ENCODE measurements at places on chromosomes 7 and 10.

DNA sequence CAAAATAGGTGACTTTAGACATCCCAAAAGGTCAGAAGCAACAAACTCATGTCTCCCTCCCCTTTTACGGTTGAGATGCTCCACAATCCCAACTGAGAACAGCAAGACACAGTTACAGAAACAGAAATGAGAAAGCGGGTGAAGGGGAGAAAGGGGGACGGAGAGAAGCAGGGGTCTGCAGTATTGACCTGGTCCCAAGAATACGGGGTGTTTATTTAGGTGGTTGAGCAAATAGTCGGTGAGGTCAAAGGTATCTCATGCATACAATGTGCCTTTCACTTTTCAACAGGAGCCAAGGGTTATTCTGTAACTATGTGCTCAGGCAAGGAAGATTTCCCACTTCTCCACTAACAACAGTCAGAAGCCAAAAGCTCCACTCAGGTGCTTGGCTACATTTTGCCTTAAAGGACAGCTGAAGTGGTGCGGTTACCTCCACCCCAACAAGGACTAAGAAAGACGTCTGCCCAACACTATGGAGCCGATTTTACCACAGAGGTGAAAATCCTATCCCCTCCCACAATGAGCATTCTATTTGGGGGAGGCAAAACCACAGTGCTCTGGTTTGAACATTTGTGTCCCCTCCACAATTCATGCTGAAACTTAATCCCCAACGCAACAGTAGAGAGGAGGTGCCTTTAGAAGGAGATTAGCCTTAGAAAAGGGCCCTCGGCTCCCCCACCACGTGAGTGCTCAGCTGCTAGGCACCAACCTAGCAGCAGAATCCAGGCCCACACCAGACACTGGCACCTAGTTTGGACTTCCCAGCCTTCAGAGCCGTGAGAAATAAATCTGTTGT is 77.9 kb downstream of the PARD3 start:
- no peak for DNase-seq

GRCh38 chr7:142263598-142264380 is 5.9 kb upstream of the PRSS58 start:
- DNase-seq = no peak

GRCh38 chr7:43674559-43675436 is 54.5 kb downstream of the COA1 start:
- DNase-seq = no peak

DNA sequence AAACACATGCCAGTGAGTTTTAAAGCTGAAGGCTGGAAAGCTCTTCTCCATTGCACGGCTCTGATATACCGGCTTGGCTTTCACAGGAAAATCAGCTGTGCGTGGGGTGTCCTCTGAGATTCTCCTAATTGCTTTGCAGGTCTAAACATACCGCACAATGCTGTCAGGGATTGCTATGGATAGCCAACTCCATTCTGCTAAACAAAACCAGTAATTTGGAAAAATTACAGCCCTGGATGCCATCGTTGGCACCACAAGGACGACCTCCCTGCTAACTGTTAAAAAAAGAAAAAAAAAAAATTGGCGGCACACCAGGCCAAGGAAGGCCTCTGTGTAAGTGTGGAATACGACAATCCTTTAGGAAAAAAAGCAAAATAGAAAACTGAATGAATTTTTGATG is 118.6 kb upstream of the ADARB2 start:
- no peak for DNase-seq

DNA sequence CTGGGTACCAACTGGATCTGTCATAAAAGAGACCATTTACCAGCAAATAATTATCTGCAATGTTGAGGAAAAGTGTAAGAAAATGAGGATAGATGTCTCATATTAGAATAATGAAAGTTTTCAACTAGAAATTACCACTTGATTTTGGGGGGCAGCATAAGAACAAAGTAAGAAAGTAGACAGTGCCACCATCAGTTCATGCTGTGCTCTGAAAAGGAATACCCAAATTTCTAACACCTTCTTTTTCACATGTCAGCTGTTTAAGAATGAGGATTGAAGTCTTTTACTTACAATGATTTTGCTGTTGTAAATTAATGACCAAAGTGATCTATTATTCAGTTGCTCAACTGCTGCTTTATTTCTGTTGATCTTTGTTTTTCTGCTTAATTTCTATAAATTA is 578.3 kb downstream of the ETV1 start:
- no peak for DNase-seq

GRCh38 chr10:14543046-14543903 is 212.6 kb upstream of the FRMD4A start:
- DNase-seq = no peak

GRCh38 chr10:126177417-126178030 is 210.8 kb downstream of the ADAM12 start:
- DNase-seq = no peak

DNA sequence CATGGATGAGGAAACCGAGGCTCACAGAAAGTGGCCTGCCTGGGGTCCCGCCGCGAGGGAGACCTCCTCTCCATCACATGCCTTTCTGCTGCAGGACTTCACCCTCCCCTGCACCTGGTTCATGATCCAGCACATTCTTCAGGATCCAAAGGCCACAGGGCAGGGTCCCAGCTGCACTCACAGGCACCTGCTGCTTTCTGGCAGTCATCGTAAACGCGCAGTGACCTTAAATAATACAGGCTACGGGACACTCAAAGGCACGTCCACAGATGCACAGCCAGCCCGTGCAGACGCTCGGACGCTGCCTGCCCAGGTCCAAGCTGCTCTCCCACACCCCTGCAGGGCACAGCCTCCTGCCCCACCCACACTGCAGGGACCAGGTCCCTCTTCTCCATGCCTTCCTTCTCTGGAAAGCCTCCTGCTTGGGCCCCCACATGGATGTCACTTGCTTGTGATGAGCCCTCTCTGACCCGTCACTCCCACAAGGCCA is 49.9 kb downstream of the CALML3 start:
- no peak for DNase-seq

- no peak for DNase-seq
Measured at GRCh38 chr10:124605001-124605370, 139.2 kb downstream of the FAM53B start.

DNA sequence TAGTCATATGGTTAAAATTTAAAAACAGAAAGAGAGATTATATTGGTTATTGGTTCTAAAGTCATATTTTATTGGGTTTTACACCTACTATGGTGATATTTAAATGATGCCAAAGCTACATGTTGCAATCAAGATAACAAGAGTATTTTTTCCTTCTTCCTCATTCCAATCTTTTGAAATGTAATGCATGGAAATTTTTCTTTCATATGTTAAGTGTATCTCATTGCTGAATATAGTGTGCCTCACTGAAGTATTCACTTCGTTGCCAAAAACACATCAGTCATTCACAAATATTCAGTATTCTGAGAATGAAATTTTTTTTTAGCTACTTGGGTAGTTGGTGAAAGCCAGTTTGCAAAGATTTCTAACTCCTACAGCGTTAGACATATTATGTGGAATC is 19.5 kb downstream of the HDAC9 start:
- no peak for DNase-seq

GRCh38 chr10:80561950-80562349 is 24.2 kb downstream of the SH2D4B start:
- DNase-seq = no peak

GRCh38 chr10:129472696-129473555 is 5.9 kb downstream of the MGMT start:
- no peak for DNase-seq

DNA sequence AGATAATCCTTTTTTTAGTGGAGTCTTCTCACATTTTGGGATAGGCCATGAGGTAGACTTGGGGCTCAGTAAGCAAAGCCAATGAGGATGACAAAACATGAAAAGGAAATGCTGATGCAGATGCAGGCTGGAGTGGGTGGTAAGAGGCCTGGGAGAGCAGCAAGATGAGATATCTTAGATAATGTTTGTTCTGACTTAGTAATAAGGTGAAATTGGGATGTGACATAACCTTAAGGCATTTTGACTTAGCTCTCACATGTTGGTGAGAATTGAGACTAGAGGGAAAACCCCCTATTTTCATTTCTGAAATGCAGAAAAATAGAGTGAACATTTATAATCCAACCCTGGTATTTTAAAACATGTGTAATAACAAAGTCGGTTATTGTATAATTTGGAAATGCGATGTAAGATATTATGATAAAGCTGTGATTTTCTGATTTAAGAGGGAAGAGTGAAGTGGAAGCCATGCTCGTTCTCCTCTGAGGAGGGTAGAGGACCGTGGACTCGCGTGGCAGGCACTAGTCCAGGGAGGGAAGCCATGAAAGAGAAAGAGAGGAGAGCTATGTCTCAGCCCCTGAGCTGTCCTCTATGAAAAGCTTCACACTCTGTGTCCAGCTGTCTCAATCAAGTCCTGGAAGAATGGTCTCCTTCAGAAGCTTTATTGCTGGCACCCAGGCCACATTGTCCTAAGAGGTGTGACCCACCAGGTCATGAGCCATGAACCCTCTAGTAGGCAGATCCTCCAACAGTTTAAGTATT is 57.3 kb downstream of the ST7 start:
- peak; percentile 59 for DNase-seq

DNA sequence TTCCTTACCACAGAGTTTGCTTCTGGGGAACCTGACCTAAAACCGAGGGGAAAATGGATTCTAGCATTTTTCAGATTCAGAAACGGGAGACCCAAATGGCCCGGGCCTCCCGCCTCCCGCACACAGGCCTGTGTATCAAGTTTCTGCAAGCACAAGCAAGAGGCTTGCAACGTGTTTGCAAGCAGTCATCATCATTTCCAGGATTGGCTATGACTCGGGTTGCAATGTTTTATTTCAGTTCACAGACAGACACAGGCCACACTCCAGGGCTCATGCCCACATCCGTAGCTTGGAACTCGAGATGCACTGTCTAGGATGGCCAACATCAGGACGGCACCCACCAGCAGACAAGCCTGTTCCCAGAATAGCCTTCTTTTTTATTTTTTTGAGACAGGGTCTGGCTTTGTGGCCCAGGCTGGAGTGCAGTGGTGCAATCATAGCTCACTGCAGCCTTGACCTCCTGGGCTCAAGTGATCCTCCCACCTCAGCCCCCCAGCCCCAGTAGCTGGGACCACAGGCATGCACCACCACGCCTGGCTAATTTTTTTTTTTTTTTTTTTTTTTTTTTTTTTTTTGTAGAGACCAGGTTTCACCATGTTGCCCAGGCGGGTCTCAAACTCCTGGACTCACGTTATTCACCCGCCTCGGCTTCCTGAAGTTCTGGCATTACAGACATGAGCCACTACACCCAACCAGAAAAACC is 68.1 kb upstream of the FOXK1 start:
- no peak for DNase-seq

- DNase-seq = no peak
Measured at GRCh38 chr7:47712416-47712815, 130.5 kb upstream of the TNS3 start.

- no peak for DNase-seq
Measured at GRCh38 chr7:47932466-47933037, 15.7 kb downstream of the PKD1L1 start.

- no peak for DNase-seq
Measured at GRCh38 chr7:7585241-7585928, 18.7 kb downstream of the MIOS start.

GRCh38 chr7:100169147-100169850 is 882 bp upstream of the GAL3ST4 start:
- peak; percentile 34 for DNase-seq

- DNase-seq = no peak
Measured at GRCh38 chr7:72785166-72785955, 42.6 kb downstream of the TYW1B start.

- no peak for DNase-seq
Measured at GRCh38 chr7:93515144-93515543, 59.4 kb downstream of the CALCR start.

DNA sequence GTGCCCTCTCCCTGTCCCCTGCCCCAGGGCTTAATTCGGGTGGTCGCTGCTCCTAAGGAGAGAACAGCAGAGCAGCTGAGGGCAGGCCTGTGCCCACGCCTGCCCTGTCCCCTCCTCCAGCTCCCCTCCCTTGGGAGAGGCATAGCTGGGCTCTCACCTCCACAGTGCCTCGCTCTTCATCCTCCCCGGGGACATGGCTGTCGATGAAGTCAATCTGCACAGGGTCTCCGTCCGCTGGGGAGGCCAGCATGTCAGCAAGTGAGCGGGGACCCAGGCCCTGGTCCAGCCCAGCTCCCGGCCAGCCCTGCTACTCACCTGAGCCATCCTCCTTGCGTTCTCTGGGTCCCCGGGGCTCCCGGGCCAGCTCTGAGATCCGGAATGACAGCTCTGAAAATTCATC is 3.8 kb upstream of the SAP25 start:
- DNase-seq = no peak

DNA sequence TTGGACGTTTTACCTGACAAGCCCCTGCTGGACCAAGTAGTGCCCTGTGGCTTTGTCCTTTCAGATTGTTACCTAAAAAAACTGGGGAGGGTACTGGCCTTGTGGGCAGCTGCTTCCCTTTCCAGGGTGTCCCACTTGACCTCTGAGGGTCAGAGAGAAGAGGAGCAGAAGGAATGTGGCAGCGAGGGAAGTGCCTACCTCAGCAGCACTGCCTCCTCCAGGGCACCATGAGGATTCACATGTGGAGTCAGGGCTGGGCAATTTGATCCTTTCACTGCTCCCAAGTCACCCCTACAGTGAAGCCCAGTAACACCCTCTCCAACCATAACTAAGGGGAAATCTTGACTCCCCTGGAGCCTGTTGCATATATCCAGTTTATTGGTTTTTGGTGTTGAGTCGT is 64.6 kb downstream of the ITGB1 start:
- no peak for DNase-seq

- no peak for DNase-seq
Measured at GRCh38 chr7:91324663-91325062, 60.4 kb downstream of the FZD1 start.

DNA sequence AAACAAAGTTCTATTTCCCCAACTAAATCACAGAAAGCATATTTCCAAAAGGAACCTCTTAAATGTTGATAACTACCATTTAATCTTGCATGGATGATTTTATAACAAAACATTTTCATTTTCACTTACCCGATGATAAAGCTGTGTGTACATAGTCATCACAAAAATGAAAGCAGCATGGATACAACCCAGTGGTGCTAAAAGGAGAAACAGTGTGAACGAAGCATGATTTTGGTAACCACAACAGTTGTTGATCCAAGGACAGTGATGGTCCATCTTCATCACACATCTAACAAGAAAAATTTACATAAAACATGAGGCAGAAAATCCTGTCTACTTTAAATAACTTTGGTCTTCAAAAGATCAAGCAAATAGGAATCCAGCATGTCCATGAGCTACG is 4.7 kb downstream of the ZDHHC6 start:
- DNase-seq = no peak

- no peak for DNase-seq
Measured at GRCh38 chr10:101357958-101358357, 4.0 kb downstream of the BTRC start.

DNA sequence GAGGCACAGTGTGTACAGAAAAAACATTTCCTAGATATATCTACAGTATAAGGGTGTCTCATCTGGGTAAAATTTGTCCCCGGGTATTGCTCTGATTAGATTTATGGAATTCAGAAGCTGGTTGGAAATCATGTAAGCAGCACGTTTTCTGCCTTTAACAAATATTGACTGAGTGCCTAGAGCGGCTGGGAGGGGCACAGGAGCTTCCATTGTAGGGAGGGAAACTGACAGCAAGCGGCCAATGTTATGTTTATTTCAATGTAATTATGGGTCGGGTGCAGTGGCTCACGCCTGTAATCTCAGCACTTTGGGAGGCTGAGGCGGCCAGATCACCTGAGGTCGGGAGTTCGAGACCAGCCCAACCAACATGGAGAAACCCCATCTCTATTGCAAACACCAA is 4.4 kb upstream of the RFC2 start:
- no peak for DNase-seq

GRCh38 chr10:130040351-130040750 is 70.3 kb downstream of the C10orf143 start:
- no peak for DNase-seq
